ENCODE measurements at places on chromosomes 1 and 21.

- DNase-seq: no peak
Observed at GRCh38 chr21:45469273-45470086, 64.5 kb downstream of the COL18A1 start.

- no peak for DNase-seq
Observed at GRCh38 chr1:43719063-43719462, 11.7 kb downstream of the ST3GAL3 start.

DNA sequence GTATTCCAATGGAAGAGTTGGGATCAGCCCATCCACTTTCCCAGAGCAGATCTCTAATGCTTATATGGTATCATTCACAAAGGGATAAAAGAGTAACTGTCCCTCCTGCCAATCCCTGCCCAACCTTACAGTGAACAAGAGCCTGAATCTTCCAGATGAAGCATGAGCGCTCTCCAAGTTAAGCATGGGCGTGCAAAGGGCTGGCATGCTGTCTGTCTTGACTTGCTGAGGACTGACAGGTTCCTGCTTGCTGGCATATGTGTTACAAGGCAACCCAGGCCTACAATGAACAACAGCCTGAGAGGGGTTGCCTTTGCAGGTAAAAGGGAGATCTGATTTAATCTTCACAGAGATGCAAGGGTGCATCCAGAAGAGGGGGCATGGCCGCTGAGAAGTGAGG is 155.6 kb upstream of the SOD1 start:
- no peak for DNase-seq

GRCh38 chr1:115428256-115428655 is 90.2 kb upstream of the NGF start:
- no peak for DNase-seq

All from activated naive CD8-positive, alpha-beta T cell treated with anti-CD3 and anti-CD28 coated beads, Interleukin-2, amount 10 ng/mL, durations not matched to agents 7 days and 5 days (primary cell).